ENCODE measurements at places on chromosomes 3 and 15.
A peak's percentile ranks its signal among the peaks of the same experiment; 100 is the strongest.

DNA sequence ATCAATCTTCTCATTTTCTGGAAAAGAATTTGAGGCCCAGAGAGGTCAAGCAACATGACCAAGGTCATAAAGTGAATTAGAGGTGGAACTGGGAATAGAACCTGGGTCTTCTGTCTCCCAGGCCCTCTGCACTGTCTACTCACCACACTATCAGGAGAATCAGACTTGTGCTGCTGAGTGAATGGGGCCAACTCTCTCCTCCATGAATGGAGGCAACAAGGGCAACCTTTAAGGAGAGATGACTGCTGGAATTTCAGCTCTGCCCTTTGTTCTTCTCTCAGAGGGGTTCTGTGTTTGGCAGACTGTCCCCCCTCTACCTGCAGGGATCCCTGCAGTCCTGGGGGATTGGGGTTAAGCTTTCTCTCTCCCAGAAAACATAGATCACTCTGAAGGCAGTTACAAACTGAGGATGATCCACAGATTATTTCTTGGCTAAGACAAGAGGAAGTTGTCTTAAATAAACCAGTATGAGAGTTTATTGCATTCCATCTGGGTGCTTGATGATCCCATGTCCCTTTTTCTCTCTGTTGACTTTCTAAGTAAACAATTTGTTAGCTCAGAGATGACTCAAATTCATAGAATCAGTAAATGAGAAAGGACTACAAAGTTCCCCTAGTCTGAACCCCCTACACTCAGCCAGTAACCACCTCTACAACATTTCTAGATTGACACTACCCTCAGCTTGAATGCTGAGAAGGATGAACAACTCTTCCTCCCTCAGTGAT is 99.0 kb upstream of the LIPC start:
- peak overlapping the region; percentile 75 for H3K27ac ChIP-seq
- no peak overlapping the region for H3K4me3 ChIP-seq
- no peak for DNase-seq

GRCh38 chr3:67006460-67006859 is 8.4 kb downstream of the KBTBD8 start:
- no peaks in the 10 kb centered on the region for H3K27me3 ChIP-seq
- no peaks in the 10 kb centered on the region for H3K36me3 ChIP-seq
- H3K4me3 ChIP-seq, result no peak overlapping the region
- H3K27ac ChIP-seq, result no peak overlapping the region
- DNase-seq, result no peak

- H3K4me1 ChIP-seq, result no peaks in the 10 kb centered on the region
- no peaks in the 10 kb centered on the region for H3K36me3 ChIP-seq
- no peak overlapping the region for H3K27ac ChIP-seq
- H3K27me3 ChIP-seq, result no peaks in the 10 kb centered on the region
These were observed 14.9 kb downstream of the CNTN3 start for GRCh38 chr3:74599564-74599963.

DNA sequence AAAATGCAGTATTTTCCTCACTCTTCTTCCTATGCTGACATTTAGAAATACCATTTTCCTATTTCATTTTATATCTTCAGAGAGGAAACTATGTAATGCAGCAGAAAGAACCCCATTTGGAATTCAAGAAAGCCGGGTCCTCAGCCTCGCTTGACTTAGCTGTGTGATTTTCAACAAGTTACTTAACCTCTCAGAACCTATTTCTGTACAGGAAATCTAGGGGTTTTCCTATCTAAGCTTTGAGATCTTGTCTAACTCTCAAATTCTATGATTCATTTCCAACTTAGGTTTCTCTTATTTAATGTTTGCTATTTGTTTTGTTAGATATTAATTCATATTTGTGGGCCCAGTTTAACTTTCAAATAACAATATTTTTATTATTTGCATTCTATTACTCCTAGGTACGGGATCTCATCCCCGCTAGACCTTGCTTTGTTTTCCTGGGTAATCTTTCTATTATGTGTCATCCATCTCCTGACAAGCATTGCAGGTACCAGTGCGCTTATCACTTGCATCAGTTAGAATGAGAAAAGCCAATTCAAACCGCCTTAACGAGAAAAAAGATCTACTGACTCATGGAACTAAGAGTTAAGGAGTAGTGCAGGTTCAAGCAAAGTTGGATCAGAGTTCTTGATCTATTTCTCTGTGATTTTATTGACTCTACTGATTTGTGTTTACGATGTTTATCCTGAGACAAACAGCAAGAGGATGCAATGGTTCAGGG is 70.6 kb upstream of the BHLHE40 start:
- H3K27ac ChIP-seq, result peak overlapping the region; percentile 5
- no peak overlapping the region for H3K4me3 ChIP-seq
- H3K27me3 ChIP-seq, result no peaks in the 10 kb centered on the region
- peaks cover 37% of the 10 kb centered on the region for H3K4me1 ChIP-seq
- DNase-seq, result no peak
- no peaks in the 10 kb centered on the region for H3K36me3 ChIP-seq

DNA sequence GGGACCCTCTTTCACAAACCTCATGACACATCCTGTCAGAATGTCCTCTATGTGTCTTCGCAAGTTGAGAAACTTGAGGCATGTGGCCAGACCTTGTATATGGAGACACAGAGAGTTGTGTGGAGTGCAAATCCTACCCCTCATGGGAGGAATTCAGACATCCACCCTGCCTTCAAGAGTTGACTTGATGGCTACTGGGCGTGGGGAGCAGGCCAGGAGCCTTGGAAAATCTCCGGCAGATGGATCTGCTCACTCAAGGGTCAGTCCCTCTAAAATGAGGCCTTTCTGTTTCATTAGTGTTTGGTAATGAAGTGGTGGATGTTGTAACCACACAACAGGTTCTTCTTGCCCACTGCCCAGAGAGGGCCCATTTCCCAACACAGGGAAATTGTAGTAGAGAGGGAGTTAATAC is 79.0 kb downstream of the ASB7 start:
- no peak for DNase-seq
- H3K4me1 ChIP-seq, result no peaks in the 10 kb centered on the region
- no peak overlapping the region for H3K4me3 ChIP-seq

GRCh38 chr15:92451225-92451825 is 57.6 kb downstream of the ST8SIA2 start:
- DNase-seq, result no peak
- H3K27me3 ChIP-seq, result peaks cover 7% of the 10 kb centered on the region
- no peak overlapping the region for H3K27ac ChIP-seq

DNA sequence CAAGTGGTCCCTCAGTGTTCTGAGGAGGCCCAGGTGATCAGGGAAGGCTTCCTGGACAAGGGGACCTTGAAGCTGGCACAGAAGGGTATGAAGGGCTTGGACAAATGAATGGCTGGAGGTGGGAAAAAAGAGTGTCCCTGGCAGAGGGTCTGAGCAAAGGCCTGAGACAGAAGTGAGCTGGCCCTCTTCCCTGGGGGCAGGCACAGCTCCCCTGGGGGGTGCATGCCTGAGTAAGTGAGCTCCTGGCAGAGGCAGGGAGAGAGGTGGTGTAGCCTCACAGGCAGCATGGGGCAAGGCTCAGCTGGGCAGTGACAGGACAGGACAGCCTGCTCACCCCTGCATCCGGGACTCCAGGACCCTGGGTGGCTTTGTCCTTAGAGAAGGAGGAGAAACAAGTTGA is 5.4 kb upstream of the CACNA2D2 start:
- peaks cover 4% of the 10 kb centered on the region for H3K4me1 ChIP-seq
- H3K27ac ChIP-seq, result no peak overlapping the region
- H3K4me3 ChIP-seq, result no peak overlapping the region
- no peaks in the 10 kb centered on the region for H3K36me3 ChIP-seq

- no peak for DNase-seq
- H3K4me3 ChIP-seq, result no peak overlapping the region
- H3K27me3 ChIP-seq, result no peaks in the 10 kb centered on the region
- no peak overlapping the region for H3K27ac ChIP-seq
- H3K36me3 ChIP-seq, result peaks cover 82% of the 10 kb centered on the region
- no peaks in the 10 kb centered on the region for H3K4me1 ChIP-seq
These were observed 11.3 kb upstream of the SETD5 start for GRCh38 chr3:9386078-9386459.

- no peaks in the 10 kb centered on the region for H3K4me1 ChIP-seq
- no peak for DNase-seq
- no peaks in the 10 kb centered on the region for H3K27me3 ChIP-seq
- no peaks in the 10 kb centered on the region for H3K36me3 ChIP-seq
These were observed 253.4 kb upstream of the MDFIC2 start for GRCh38 chr3:70565861-70566260.

DNA sequence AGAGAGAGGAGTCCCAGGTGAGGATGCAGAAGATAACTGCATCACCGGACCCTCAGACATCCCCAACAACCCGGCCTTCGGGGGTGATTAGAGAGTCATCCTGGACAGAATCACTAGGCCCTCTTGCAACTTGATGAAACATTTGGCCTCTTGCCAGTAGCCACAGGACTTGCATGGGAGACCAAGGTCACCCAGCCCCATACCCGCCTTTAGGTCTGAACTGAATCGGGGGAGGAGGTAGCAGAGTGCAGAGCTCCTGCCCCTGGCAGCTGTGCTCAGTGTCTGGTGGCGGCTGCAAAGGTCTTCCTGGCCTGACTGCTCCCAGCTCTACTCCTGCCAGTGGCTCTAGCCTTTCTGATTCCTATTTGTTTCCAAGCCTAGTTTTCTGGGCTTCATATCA is 12.4 kb downstream of the PIF1 start:
- no peak overlapping the region for H3K4me3 ChIP-seq
- no peaks in the 10 kb centered on the region for H3K36me3 ChIP-seq
- DNase-seq, result no peak
- H3K27ac ChIP-seq, result no peak overlapping the region
- H3K27me3 ChIP-seq, result no peaks in the 10 kb centered on the region

DNA sequence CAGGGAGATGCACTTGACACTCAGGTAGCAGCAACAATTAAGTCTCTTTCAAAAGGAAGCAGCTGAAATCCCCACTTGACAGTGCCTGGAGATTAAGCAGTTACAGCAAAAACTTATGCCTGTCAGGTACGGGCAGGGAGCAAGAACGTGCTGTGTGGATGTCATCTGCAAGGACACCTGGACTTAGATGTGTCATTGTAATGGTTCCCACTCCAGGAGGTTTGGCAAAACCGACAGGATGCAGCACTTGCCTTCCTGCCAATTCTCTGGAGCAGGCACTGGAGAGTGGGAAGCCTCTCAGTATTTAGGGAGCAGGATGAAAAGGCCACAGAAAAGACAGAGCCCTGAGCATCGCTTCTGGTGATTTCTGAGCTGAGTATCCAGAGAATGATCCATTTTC is 292.4 kb downstream of the PDCD6IP start:
- H3K4me1 ChIP-seq, result no peaks in the 10 kb centered on the region
- DNase-seq, result no peak
- no peak overlapping the region for H3K27ac ChIP-seq
- H3K27me3 ChIP-seq, result no peaks in the 10 kb centered on the region
- no peaks in the 10 kb centered on the region for H3K36me3 ChIP-seq
- no peak overlapping the region for H3K4me3 ChIP-seq

DNA sequence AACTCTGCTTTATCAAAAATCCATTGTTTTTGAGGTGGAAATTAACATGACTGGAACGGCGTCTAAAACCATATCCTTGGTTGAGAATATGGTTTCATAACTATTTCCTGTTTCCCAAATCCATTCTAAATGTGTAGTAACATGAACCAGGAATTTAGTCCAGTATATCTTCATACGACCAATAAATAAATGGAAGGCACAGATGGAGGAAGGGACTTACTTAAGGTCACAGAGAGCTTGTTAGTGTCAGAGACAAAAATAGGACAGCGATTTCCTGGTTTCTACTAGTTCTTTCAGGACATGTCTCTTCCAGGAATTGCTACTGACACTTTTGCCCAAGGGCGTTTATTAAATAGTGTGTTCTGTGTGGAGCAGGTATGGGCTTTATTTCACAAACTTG is 41.2 kb downstream of the HES1 start:
- H3K4me1 ChIP-seq, result no peaks in the 10 kb centered on the region
- no peaks in the 10 kb centered on the region for H3K27me3 ChIP-seq
- H3K27ac ChIP-seq, result no peak overlapping the region
- H3K4me3 ChIP-seq, result no peak overlapping the region

DNA sequence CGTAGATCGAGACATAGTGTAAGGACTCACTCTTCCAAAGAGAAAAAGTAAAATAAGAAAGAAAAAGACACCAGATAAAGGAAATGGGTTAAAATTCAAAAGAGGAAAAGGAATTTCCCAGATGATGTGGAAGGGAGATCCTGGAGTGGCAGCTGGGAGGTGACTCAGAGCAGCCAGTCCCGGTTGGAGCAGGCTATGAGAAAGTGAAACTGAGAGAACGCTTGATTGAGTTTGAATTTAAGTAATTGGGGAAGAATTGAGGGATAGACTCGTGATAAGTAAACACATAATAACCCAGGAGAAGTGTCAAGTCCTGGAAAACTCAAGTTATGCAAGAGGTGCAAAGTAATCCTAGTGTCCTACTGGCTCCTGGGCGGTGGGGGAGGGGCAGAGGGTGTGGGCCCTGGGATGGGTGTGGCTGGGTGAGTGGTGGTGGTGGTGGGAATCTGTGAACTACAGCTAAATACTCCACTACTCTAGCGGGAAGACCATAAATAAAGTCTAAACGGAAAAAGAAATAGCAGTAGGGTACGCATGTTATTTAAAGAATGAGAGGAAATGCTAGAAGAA is 1.2 kb downstream of the PRR20G start:
- no peaks in the 10 kb centered on the region for H3K27me3 ChIP-seq
- no peak overlapping the region for H3K4me3 ChIP-seq
- no peaks in the 10 kb centered on the region for H3K36me3 ChIP-seq
- H3K27ac ChIP-seq, result no peak overlapping the region
- H3K4me1 ChIP-seq, result no peaks in the 10 kb centered on the region
- no peak for DNase-seq

DNA sequence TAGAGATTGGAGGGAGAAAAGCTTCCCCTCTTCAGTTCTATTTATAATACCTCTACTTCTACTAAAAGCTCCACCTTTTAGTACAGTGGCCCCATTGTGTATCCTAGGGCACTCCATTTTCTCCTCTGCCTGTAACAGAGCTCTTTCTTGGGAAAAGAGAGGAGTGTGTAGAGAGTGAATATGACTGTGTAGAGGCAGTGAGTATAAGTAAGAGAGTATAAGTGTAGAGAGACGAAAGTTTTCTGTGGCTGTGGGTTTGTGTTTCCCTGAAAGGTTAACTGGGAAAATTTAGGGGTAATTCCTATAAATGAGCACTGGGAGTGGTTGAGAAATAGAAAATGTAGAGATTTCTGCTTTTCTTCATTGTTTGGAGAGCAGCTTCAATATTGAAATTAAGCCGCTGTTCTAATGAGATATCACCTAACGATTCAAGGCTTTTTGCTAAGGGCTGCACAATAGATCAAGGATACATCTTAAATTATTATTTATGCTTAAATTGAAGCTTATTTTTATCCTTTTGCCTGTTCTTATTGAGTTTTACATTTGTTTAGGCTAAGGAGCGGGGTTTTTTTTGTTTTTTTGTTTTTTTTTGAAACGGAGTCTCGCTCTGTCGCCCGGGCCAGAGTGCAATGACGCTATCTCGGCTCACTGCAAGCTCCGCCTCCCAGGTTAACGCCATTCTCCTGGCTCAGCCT is 6.9 kb downstream of the IQGAP1 start:
- H3K4me3 ChIP-seq, result no peak overlapping the region
- H3K27ac ChIP-seq, result no peak overlapping the region
- peaks cover 23% of the 10 kb centered on the region for H3K4me1 ChIP-seq
- no peaks in the 10 kb centered on the region for H3K27me3 ChIP-seq

GRCh38 chr3:145815707-145816413 is 345.1 kb downstream of the PLOD2 start:
- DNase-seq, result no peak
- no peaks in the 10 kb centered on the region for H3K4me1 ChIP-seq
- H3K4me3 ChIP-seq, result no peak overlapping the region
- no peaks in the 10 kb centered on the region for H3K36me3 ChIP-seq
- no peaks in the 10 kb centered on the region for H3K27me3 ChIP-seq

GRCh38 chr3:81299481-81299880 is 462.0 kb downstream of the GBE1 start:
- no peaks in the 10 kb centered on the region for H3K4me1 ChIP-seq
- H3K4me3 ChIP-seq, result no peak overlapping the region
- DNase-seq, result no peak
- H3K27me3 ChIP-seq, result no peaks in the 10 kb centered on the region
